Camera-type eye (tissue), 1 donor: ENCODE measurements at places on chromosomes 4 and X. TPM values are rescaled to one million over a fixed set of nuclear protein-coding genes. Genes with fewer than 3 reads are reported as not detected.

Gene MAGEC3
- total RNA-seq = not detected

Gene TMPRSS11A
- 0.33 TPM for total RNA-seq

Gene RGN
- total RNA-seq = 11.4 TPM

Gene PPEF1
- 4.5 TPM for total RNA-seq

Gene ADGRG4
- total RNA-seq = not detected

Gene FGFBP1
- 0.71 TPM for total RNA-seq
